ENCODE measurements at places on chromosomes 6 and 20. TPM values are rescaled to one million over a fixed set of nuclear protein-coding genes. Genes with fewer than 3 reads are reported as not detected.

WRNIP1 gene
- total RNA-seq: 44.8 TPM

BAG2 gene
- total RNA-seq: 3.6 TPM

DYNLT1 gene
- 122 TPM for total RNA-seq

FRK gene
- total RNA-seq: 0.82 TPM

LCA5 gene
- total RNA-seq: 4.5 TPM

IRF4 gene
- not detected for total RNA-seq

SEL1L2 gene
- not detected for total RNA-seq

NOX3 gene
- total RNA-seq: not detected

TUBB2B gene
- total RNA-seq: 0.54 TPM

DLK2 gene
- 30.2 TPM for total RNA-seq

CCR6 gene
- not detected for total RNA-seq

Data from MCF 10A (cell line).